ENCODE measurements at places on chromosomes 16 and 17. TPM values are rescaled to one million over a fixed set of nuclear protein-coding genes. Genes with fewer than 3 reads are reported as not detected.

FNDC8 gene
- total RNA-seq: not detected

GPR179 gene
- total RNA-seq: 0.24 TPM

SLFN12L gene
- not detected for total RNA-seq

LDAF1 gene
- 127 TPM for total RNA-seq

OR1D2 gene
- total RNA-seq: not detected

PRCD gene
- 3.1 TPM for total RNA-seq

DBNDD1 gene
- total RNA-seq: 7.5 TPM

AIPL1 gene
- total RNA-seq: not detected

GRAPL gene
- not detected for total RNA-seq

REXO5 gene
- 4.0 TPM for total RNA-seq

ZG16B gene
- 0.64 TPM for total RNA-seq

NPIPB13 gene
- 0.72 TPM for total RNA-seq

PHF23 gene
- 36.4 TPM for total RNA-seq

MRPL10 gene
- total RNA-seq: 18.8 TPM

ZP2 gene
- total RNA-seq: not detected

CDH3 gene
- 1,334 TPM for total RNA-seq

KRTAP4-5 gene
- not detected for total RNA-seq

ACSM5 gene
- total RNA-seq: not detected

TK1 gene
- 0.43 TPM for total RNA-seq

NUDT21 gene
- 61.0 TPM for total RNA-seq

DBF4B gene
- total RNA-seq: 0.72 TPM

DECR2 gene
- total RNA-seq: 5.3 TPM

CAPN15 gene
- 50.6 TPM for total RNA-seq

CD300C gene
- not detected for total RNA-seq

NPB gene
- 1.9 TPM for total RNA-seq

WSB1 gene
- 269 TPM for total RNA-seq

G6PC1 gene
- not detected for total RNA-seq

ZMYND15 gene
- total RNA-seq: 0.21 TPM

CCL18 gene
- not detected for total RNA-seq

ST6GALNAC2 gene
- 124 TPM for total RNA-seq

ADCY9 gene
- total RNA-seq: 8.2 TPM

PRSS27 gene
- under 0.01 TPM for total RNA-seq

NACA2 gene
- total RNA-seq: not detected

FOXN1 gene
- 0.21 TPM for total RNA-seq

TBC1D3G gene
- not detected for total RNA-seq

SDR42E2 gene
- not detected for total RNA-seq

SP6 gene
- 2.2 TPM for total RNA-seq

NEUROD2 gene
- total RNA-seq: not detected

LRRC37B gene
- total RNA-seq: 8.2 TPM

MGAT5B gene
- total RNA-seq: not detected

TMC5 gene
- total RNA-seq: not detected

DLX3 gene
- under 0.01 TPM for total RNA-seq

PPL gene
- 150 TPM for total RNA-seq

RNF43 gene
- total RNA-seq: 4.6 TPM

HASPIN gene
- total RNA-seq: 2.2 TPM

KRT28 gene
- total RNA-seq: not detected

NKD1 gene
- total RNA-seq: under 0.01 TPM

C17orf107 gene
- total RNA-seq: 2.9 TPM

AXIN2 gene
- not detected for total RNA-seq

NR1D1 gene
- 0.72 TPM for total RNA-seq

KRT31 gene
- not detected for total RNA-seq

COPRS gene
- total RNA-seq: 77.1 TPM

PYDC1 gene
- total RNA-seq: not detected

GPRC5B gene
- total RNA-seq: 1.2 TPM
